ENCODE measurements at places on chromosomes 1 and 21.

- DNase-seq = no peak
These were observed 491 bp downstream of the PER3 start for GRCh38 chr1:7784492-7785071.

DNA sequence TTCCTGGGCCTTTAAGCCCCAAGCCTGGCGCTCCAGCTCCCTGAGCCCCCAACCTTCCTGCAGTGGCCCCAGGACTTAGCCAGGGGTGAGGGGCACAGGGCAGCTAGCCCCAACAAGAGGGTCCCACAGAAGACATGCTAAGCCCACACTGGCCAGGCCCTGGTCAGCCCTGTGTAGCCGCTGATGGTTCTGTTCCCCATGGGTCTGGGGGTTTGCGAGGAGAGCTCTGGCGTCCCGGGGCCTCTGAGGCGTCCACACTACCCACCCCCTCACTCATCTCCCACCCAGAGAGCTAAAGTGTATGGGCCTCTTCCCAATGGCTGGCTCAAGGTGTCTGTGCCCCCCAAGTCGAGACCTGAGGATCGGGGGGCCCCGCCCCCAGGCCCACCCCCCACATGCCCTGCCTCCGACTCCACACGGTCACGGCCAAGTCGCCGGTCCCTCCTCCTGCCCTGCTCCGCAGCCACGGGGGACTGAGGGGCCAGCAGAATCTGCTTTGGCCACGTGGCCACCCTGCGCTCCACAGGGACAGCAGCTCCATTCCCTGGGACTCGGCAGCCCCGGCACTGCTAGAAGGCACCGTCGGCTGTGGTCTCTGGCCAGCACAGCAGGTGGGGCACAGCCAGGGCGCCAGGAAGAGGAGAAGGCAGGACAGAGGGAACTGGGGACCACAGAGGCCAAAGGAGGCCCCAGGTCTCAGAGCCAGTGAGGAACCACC is 7.8 kb downstream of the TNFRSF18 start:
- no peak for DNase-seq

DNA sequence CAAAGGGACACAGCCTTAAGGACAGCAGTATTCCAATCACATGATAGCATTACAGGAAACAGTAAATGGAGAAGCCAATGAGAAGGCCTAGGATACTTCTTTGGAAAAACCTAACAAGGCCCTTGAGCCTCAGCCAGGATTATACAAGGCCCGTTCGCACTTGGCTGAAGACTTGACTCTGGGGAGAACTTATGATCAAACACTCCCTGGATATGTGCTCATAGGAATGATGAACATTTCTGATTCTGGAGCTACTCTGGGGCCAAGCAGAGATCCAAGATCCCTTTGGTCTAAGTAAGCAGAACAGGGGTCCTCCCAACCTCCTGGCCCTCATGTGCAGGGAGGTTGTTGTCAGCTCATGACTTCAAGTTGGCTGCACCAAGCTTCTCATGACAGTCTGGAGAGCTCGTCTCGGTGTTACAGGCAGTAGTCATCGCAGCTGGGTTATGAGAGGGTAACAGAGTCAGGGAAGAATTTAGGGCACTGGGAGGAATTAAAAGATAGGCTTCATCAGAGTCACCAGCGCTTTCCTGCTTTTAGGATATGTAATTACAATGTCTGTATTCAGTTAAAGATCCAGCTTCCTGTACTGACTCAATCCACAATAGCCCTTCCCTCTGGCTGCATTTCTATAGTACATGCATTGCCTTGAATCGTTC is 92.5 kb upstream of the IRF2BP2 start:
- no peak for DNase-seq

GRCh38 chr1:200374569-200375295 is 35.1 kb downstream of the ZNF281 start:
- no peak for DNase-seq

DNA sequence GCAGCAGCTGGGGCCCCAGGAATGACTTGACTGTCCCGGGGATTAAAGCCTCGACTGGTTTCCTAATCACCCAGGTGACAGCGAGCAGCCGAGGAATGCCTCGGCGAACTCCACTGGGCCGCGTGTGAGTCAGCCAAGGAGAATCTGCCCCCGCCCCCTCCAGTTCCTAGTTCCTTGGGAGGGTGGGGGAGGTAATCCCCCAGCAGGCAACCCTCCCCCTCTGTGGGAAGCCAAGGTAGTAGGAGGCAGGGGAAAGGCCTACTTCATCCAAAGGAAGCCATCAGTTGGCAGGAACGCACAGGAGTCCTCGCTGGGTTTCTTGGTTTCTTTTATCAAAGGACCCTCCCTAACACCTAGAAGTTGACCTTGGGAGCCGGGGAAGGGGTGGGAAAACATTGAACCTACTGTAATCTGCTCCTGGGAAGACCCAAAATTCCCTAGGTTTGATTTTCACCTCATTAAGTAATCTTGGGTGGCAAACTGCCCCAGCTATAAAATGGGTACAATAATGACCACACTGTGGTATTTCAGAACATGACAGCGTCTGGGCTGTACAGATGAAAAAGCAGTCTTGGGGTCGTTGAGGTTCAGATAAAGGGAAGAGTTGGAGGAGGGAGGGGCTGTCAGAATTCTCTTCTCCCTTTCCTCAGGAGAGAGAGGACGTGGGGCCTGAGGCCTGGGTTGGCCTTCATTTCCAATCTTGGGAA is 1.4 kb downstream of the TENT5B start:
- DNase-seq = peak; percentile 63

DNA sequence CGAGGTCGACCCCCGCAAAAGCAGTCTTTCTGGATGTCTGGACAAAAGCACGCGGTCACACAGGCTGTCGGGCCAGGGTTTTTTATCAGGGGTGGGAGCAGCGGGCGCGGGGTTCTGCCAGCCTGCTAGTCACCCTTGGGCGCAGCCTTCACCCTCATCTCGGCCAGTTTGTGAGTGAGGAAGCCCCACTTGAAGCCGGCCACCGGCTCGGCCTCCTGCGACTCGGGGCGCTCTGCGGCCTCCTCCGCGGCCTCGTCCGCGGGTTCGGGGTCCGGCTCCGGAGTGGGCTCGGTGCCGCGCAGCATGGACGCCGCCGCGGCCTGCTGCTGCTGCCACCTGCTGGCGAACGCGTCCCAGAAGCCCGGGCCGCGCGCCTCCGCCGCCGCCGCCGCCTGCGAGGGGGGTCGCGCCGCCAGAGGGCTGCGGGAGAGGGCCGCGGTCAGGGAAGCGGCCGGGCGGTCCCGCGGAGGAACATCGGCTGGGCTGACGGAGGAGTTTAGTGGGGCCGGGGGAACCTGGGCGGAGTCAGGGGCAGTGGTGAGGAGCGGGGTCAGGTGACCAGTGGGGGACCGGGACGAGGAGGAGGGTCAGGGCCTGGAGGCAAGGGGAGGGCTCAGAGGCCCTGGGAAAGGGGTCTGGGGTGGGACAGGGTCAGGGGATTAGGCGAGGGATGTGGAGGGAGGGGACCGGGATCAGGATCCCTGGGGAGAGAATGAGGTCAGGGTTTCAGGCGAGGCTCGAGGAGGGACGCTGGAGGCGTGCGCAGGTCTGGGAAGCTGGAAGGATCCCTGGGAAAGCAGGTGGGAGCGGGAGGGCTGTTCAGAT is 4.5 kb downstream of the C1orf232 start:
- peak; percentile 56 for DNase-seq

DNA sequence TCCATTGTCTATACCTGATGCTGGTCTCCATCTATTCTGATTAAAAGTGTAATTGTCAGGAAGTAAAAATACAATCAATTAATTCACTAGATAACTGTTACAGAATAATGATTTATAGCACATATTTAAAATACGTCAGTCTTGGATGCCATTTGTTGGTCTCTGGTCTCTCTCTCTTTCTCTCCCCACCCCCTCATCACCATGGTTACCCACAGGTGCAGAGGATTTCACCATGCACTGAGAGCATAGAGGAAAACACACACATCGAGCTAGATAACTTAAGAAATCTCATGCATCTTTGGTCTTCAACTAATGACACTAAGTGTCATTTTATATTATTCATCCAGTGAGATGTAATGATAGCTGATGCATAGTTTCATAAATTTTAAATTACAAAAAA is 33.4 kb downstream of the LRRC53 start:
- DNase-seq = no peak

GRCh38 chr1:58739856-58740466 is 40.1 kb upstream of the MYSM1 start:
- peak; percentile 73 for DNase-seq

DNA sequence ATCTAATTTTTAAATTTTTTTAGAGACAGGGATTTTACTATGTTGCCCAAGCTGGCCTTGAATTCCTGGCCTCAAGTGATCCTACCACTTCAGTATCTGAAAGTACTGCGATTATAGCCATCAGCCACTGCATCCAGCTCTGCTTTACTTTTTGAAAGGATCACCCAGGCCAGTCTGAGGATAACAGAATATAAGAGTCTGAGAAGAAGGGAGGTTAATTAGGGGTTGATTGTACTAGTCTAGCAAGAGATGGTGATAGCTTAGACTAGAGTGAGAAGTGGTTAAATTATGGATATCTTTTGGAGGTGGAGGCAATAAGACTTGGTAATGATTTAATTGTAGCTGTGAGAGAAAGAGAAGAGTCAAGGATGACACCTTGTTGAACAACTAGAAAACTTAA is 32.2 kb downstream of the PHACTR4 start:
- no peak for DNase-seq
